HFFc6 (cell line): ENCODE measurements at places on chromosomes 16 and 17. TPM values are rescaled to one million over a fixed set of nuclear protein-coding genes. Genes with fewer than 3 reads are reported as not detected.
A peak's percentile ranks its signal among the peaks of the same experiment; 100 is the strongest.

- DNase-seq: no peak
- H3K36me3 ChIP-seq: peaks cover 21% of the 10 kb centered on the region
- H3K27ac ChIP-seq: no peak overlapping the region
- no peak overlapping the region for H3K4me3 ChIP-seq
Measured at GRCh38 chr16:81520560-81521135, 76.0 kb downstream of the CMIP start.

- peaks cover 42% of the 10 kb centered on the region for H3K36me3 ChIP-seq
- H3K27ac ChIP-seq: peak overlapping the region; percentile 97
- peaks cover 6% of the 10 kb centered on the region; the same call in 1 of the 2 replicates for H3K27me3 ChIP-seq
Measured at GRCh38 chr17:50865060-50865867, 890 bp downstream of the TOB1 start.

DNA sequence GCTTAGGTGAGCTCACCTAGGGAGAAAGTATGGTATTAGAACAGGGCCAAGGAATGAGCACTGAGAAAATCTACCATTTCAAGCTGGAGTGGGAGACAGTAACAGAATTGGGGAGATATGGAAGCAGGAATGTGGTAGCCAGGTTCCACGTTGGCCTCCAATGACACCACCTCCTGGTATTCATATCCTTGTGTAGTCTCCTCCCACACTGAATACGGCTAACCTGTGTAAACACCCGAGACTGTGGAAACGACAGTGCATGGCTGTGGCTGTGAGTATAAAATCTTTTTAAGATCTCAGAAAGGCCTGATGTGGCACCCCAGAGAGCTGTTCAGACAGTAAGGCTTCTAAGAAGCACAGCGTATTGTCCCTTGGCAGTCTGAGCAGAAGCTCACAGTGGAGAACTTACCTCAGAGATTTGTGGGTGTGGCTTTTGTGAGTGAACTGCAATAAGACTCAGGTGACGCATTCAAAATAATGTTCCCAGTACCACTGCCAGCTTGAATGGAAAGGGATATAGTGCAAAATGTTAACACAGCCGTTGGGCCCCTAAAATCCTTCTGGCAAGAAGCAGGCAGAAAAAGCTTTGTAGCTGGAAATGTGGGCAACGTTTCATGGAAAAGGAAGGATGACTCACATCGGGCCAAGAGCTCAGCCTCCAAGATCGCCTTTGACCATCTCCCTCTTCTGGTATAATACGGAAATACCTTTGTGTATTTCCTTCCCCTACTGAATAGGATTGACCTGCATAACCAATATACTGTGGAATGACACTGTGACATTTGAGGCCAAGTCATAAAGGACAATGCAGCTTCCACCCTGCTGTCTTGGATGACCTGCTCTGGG is 14.4 kb downstream of the SDR42E1 start:
- no peaks in the 10 kb centered on the region for H3K36me3 ChIP-seq

DNA sequence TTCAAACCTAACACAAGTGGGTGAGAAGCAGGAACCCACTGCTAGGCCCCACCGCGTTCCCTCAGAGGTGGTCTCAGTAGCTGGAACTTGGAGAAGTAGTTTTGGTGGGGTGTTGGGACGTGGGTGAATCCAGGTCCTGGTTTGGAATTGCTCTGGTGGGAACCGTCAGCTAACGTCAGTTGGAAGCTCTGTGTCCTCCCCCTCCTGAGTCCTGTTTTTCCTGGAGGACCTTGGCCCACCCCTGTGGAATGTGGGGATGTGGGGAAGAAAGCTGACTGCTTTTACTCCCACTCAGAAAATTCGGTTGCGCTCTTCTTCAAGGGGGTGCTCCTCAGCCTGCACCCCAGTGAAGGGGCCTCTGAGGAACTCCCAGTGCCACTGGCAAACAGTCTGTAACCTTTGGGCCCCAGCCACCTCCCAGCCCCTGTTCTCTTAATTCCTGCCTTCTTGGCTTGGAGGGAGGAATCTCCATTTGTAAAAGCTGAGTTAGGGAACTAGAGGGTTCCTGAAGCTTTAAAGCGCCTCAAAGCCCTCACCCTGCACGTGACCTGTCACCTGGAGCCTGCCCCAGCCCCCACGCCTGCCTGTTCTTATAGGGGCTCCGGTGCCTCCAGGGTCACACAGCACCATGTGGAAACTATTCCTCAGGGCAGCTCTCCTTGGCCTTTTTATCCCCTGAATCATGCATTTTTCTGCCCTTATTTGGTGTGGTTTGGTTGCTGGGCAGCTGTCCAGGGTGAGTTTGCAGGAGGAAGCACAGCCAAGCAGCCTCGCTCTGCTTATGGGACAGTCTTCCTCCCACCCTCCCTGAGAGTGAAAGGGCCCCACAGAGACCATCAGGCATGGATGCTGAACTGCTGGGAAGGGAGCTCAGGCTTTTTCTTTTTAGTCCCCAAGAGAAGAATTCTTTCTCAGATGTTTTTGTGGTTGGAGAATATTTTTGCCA is 16.2 kb upstream of the NAGLU start:
- peak; percentile 98 for DNase-seq
- H3K4me3 ChIP-seq: peak overlapping the region; percentile 63
- peaks cover 20% of the 10 kb centered on the region for H3K36me3 ChIP-seq
- H3K4me1 ChIP-seq: peaks cover 89% of the 10 kb centered on the region
- H3K27ac ChIP-seq: peak overlapping the region; percentile 97
- H3K27me3 ChIP-seq: peaks cover 6% of the 10 kb centered on the region

SYCE1L gene
- total RNA-seq: not detected in 3 replicates

HOXB2 gene
- not detected in 3 replicates for total RNA-seq
